Renal pelvis (tissue), 12 donors: ENCODE measurements at places on chromosomes 5 and 9. TPM values are rescaled to one million over a fixed set of nuclear protein-coding genes. Genes with fewer than 3 reads are reported as not detected.
A peak's percentile ranks its signal among the peaks of the same experiment; 100 is the strongest.

GRCh38 chr5:24059006-24059405, 551.6 kb downstream of the PRDM9 start:
- DNase-seq: no peak

- DNase-seq: no peak
Observed at GRCh38 chr5:161311965-161312364, 234.6 kb downstream of the GABRB2 start.

DNA sequence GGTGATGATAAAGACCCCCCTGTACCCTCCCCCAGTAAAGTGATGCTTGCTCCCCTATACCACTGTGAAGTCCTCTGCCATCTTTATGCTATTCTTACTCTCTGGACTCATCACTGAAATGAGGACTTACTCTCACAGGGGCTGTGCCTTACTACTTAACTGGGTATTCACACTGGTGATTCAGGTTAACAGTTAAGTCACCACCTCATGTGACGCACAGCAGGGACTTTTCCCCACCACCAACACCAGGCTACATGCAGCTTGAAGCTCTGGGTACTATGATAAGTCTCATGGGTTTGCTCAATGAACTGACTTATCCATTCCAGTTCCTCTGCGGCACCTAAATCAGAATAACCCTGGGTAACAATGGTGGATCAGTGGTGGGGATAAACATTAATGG, 163.7 kb downstream of the ELAVL2 start:
- no peak for DNase-seq

DNA sequence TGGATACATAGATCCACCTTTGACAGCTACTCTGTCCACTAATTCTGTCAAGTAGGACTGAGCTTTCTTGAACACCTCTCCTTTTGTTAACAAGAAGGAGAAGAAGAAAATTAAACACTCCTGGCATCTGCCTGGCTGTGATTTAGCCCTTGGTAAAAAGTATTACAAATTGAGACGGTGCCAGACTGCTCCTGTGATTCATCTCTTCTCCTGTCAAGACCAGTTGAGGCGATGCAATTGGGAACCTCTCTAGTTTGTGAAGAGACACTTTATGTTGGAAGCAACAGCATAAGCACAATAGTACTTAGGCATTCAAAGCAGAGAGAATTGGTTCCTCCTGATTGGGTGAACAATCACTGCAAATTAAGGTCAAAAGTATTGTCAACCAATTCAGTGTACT, 72.7 kb downstream of the GHR start:
- DNase-seq: no peak

DNA sequence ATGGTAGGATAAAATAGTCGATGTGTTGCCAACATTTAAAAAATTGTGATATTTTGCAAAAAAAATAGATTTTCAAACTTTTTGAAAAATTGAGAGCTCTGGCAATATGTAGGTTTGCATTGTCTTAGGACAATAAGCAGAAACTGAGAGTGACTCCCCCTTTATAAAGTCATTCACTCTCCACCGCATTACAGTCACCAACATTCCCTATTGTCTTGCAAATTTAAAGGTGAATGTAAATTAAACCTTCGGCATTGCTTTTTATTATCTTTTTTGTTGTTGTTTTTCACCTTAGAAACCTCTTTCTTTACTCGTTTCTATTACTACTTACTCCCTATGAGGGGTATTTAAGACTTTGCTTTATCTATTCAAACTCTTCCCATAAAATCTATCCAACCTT, 944.2 kb downstream of the DTWD2 start:
- no peak for DNase-seq

DNA sequence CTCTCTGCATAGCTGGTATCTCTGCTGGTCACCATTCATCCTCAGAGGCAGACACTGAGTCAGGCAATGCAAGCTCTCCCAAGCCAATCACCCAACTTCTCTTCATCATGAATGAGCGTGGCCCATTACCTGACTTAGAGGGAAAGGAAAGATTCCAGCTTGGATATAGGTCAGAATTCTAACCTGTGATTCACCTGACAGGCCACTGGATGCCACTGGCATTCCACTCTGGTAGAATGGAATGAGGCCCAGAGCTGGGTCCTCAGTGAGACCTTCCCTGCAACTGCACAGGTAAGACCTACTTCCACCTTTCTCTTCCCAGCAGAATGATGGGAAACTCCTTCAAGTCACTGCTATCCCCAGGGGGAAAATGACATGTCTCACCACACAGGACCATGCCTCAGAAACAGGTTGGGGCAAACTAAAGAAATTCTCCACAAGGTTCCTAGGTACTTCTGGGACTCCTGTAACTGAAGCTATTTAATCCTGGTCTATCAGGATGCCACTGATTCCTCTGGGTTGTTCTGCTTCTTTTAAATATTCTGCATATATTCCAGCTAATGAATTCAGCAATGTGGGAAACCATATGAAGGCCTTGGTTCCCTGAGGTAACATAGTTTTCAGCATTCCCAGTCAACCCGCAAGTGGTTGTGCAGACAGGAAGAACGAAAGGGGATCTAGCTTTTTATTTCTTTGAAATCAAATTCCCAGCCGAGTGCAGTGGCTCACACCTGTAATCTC, 62.0 kb downstream of the SUSD1 start:
- DNase-seq: no peak

GRCh38 chr5:1003296-1003937, 5.2 kb upstream of the NKD2 start:
- DNase-seq: no peak

DNA sequence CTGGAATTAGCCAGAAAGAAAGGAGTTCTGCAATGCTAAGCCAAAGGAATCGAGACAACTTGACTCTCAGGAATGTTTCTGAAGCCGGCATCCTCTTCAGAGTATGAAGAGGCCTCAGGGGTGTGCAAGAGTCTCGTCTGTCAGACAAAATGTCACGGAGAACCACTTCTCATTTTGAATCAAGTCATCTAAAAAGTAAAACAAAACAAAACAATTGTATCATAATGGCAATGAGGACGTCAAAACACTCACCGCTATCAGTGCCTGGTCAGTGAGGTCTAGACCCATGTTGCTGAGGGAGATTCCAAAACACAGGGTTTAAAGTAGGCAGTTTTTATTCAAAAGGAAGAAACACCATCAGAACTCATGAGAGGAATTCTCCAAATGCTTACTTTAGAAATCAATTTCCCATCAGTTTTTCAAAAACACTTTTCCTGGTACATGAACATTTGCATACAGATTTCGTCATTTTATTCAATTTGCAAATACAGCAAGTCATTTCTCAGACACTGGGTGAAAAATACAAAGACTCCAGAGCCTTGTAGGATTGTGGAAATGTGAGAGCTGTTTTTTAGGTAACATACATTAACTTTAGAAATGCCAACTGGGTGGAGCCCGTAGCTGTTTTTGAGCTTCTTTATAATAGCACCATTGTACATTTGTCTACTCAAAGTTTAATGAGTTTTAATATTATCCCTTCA, 89.5 kb upstream of the MAP3K1 start:
- no peak for DNase-seq

- no peak for DNase-seq
Observed at GRCh38 chr9:16429671-16430070, 440.8 kb downstream of the BNC2 start.

DNA sequence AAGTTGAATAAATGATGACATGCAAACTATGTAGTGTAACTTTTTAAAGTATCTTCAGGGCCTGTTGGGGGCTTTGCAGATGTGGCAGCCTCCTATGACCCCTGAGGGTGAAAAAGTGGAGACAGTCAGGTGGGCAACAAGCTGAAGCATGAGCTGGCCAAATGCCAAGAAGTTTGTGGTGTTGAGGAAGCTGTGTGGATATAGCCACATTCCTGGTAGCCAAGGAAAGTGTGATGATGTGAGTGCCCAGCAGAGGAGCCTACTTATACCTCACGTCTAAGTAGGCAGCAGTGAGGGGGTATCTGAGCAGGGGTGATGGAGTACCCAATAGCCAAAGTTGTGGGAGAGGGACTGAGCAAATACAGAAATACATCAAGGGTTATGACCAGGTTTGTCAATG, 621.2 kb upstream of the CDH6 start:
- DNase-seq: no peak

DNA sequence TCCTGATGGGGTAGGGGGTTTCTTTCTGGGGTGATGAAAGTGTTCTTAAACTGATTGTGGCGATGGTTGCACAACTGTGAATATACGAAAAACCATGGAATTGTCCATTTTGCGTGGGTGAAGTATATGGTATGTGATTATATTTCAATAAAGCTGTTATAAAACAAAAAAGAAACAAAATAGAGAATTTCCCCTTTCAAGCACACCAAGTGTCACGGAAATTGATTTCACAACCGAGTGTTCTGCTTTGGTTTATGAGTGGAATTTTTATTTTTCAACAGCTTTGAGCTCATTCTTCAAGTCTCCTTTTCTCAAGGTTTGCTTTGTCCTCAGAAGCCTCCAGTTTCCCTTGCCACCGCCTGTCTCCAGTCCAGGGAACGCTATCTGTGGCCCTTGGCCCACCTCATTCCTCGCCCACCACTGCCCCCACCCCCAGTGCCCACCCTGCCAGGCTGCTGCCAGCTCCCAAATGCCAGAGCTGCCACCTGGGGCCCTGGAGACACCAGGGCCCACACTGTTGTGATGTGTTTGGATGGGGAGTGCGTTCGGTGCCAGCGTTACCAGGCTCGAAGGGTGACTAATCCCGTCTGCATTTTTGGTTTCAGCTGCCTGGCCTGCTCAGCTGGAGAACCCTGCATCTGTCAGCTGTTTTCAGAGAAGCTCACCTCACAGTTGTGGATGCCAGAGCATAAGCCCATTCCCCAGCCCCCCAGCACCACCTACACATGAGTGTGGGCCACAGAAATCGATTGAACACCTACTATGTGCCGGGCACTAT, 30.4 kb downstream of the DUSP1 start:
- no peak for DNase-seq

GRCh38 chr9:14031060-14031414, 282.9 kb downstream of the NFIB start:
- DNase-seq: peak; percentile 58

- DNase-seq: no peak
Observed at GRCh38 chr5:139147483-139148087, 50.6 kb downstream of the SIL1 start.

GRCh38 chr5:113161806-113162205, 185.2 kb downstream of the DCP2 start:
- no peak for DNase-seq

DNA sequence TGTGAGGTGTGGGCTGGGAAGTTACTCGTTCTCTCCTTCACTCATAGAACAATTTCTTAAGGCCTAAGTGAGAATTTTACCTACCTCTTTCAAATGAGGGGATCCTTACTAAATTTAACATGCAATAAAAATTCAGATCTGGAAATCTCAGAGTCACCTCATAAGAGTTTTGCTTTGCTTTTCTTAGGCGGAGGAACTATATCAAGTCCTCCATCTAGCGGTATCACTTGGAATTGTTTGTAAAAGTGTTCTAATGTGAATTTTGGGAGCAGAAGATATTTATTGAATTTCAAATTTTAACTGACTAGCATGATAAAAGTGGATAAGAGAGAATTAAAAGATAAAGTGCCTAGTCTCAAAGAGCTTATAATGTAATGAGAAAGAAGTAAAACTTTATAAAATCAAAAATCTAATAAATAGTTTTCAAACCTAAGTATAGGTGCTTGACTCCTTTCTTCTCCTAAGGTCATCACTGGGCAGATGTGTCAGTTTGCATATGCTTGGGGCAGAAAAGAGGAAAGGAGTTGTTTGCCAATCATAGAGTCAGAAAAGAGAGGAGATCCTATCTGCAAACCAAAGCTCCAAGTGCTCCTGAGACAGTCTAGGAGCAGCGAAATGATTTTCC, 145.7 kb upstream of the DAB2 start:
- peak; percentile 48 for DNase-seq

GOLM1 gene
- polyA plus RNA-seq: 148 TPM

PTAR1 gene
- polyA plus RNA-seq: 68.7 TPM

SLC1A3 gene
- 2.0 TPM for polyA plus RNA-seq

ADAMTS16 gene
- polyA plus RNA-seq: 80.2 TPM

WNK2 gene
- 23.4 TPM for polyA plus RNA-seq

C5orf52 gene
- not detected for polyA plus RNA-seq

SLCO4C1 gene
- polyA plus RNA-seq: 32.4 TPM
